ENCODE measurements at places on chromosomes 16 and 17.

GRCh38 chr17:78771758-78772382 lies 10.2 kb downstream of the CYTH1 start:
- DNase-seq, result no peak

GRCh38 chr17:46986366-46986765 lies 7.3 kb upstream of the RPRML start:
- DNase-seq, result no peak

GRCh38 chr16:84505249-84506187 lies 1.1 kb upstream of the MEAK7 start:
- DNase-seq, result no peak

DNA sequence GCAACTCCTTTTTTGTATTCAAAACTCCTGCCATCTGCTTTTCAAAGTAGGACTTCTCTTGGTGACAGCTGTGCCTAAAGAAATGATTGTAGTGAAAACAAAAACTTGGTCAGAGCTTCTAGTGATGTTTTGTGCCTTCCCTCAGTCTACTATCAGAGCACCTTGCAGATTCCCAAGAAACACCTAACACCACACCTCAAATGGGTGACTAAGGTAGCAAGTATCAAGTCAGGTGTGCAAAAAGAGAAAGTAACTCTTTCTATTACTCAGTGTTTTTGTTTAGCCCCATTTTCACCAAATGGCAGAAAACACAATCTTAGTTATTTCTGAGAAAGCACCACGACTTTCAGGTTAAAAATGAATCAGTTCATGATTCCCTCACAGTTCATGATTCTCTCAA lies 2.0 kb upstream of the PMFBP1 start:
- no peak for DNase-seq

DNA sequence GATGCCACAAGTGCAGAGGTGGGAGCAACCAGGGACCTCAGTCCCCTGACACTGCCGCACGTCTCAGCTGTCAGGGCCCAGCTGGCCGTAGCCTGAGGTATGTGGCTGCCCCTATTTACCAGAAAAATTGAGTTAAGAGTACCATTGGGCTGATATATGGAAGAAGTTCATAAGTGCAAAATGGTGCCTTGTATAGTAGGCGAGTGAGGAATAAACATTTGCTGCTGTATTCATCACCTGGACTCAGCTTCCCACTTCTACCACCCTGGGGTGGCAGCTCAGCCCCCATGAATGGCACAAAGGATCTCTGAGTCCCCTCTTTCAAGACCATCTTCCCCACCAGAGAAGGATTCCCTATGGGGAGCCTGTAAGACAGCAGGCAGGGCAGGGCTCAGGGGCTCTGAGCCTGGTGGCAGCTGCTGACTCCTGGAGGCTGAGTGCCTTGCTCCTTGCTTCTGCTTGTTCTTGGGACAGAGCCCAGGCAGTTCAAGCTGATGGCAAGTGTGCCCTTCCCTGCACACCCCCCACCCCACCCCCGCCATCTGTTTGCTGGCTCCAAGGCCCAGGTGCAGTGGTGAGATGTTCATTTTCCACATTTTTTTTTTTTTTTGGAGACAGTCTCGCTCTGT lies 29.0 kb downstream of the TRPV2 start:
- no peak for DNase-seq

DNA sequence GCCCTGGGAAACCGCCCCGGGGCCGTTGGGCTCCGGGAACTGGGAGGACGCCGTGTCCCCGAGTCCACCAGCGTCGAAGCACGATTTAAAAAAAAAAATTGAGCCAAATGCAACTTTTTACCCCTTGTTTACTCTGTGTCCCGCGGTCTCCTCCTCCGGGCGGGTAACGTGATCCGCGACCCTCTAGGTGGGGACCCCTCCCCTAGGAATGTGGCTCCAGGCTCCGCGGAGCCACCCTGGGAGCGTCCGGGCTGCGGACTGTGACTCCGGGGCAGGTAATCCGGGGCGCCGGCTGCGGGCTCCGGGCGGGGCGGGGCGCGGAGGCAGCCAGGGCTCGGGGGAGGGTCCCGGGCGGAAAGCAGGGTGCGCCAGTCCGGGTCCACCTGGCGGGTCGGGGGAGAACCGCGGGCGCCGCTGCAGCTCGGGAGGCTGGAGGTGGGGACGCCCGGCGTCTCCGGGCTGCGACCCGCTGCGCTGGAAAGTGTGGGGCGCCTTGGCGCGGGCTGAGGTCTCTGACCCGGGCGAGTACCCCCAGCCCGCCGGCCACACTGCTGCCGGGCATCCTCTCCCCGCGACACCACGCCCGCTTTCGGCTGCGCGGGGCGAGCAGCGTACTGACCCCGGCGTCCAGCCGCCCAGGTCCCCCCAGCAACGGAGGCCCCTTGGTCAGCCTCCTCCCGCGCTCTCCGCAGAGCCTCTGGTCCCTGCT lies 852 bp upstream of the HELZ start:
- DNase-seq, result no peak

Data from NCI-H187 treated with DMSO at 0.1 percent for 48 hours (cell line).